ENCODE measurements at places on chromosomes 7 and 10. TPM values are rescaled to one million over a fixed set of nuclear protein-coding genes. Genes with fewer than 3 reads are reported as not detected.

Gene GPR15LG
- 1.3 TPM for total RNA-seq

Gene SLC35G1
- 7.0 TPM for total RNA-seq

Gene NME8
- total RNA-seq = not detected

Gene TRIM56
- total RNA-seq = 21.6 TPM

Gene EVX1
- total RNA-seq = not detected

Gene CASP2
- 22.8 TPM for total RNA-seq

Gene RAPGEF5
- total RNA-seq = 18.7 TPM

Gene CPED1
- total RNA-seq = 29.3 TPM

Gene NUTM2D
- 2.8 TPM for total RNA-seq

Measured in breast epithelium (tissue), 4 donors.